Kidney (tissue), 22 donors: ENCODE measurements at places on chromosomes 6 and 20. TPM values are rescaled to one million over a fixed set of nuclear protein-coding genes. Genes with fewer than 3 reads are reported as not detected.

The CRISP2 gene
- total RNA-seq = not detected

The FBXO5 gene
- total RNA-seq = 4.5 TPM

The OTOR gene
- not detected for total RNA-seq

The RAB44 gene
- total RNA-seq = 1.5 TPM
